Activated effector memory CD4-positive, alpha-beta T cell treated with Interleukin-2 at 50 U/mL for 16 hours (primary cell): ENCODE measurements at places on chromosomes 1 and 21.

DNA sequence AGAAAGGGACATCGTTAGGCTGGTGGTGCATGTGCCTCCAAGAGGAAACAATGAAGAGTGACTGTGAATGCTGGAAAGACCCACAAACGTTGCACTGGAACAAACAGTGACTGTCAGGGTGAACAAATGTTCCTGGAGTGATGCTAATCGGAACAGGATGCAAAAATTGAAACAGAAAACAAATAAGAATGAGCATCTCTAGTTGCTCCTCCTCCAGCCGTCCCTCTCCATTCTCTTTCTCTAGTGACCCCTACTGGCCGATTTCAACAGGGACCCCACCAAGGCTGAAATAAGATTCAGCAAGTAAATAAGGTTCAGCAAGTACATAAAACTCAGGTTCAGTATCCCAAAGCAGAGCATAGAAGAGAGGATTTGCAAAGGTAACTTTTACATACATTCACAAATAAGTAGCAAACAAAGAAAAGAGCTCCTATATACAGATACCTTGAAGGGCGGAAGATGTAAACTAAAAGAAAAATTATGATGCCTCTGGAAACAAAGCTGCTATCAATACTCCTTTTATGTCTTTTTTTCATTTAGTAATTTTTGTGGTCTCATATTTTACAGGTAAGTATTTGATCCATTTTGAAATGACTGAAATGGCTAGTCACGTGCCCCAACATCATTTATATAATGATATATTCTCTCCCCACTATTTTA lies 836.1 kb upstream of the ADAMTS5 start:
- DNase-seq, result no peak

DNA sequence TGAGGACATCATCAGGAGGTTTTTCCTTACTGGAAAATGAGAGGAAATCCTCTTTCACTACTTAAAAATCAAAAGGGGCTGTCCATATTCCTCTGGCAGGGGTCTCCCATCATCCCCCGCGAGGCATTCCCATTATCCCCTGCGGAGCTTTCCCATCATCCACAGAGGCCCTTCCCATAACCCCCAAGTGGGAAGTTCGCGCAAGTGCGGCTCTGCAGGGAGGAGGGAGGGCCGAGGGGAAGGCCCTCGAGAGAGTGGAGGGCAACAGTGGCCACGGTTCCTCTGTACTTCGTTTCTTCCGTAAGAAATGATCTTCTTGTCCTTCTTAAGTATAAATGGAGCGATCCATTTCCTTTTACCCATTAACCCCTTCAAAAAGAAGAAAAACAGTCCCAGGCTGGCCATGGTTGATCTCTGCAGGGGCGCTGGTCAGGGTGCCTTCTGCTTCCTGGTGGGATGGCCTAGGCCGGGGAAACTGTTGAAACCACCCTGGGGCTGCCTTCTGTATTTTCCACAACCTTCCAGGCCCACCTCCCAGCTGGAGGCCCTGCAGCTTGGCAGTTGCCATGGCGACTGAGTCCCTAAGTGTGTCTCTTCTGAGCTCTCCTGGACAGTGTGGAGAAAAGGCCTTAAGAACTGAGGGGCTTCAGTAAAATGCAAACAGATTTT lies 3.6 kb upstream of the RSPH1 start:
- no peak for DNase-seq

DNA sequence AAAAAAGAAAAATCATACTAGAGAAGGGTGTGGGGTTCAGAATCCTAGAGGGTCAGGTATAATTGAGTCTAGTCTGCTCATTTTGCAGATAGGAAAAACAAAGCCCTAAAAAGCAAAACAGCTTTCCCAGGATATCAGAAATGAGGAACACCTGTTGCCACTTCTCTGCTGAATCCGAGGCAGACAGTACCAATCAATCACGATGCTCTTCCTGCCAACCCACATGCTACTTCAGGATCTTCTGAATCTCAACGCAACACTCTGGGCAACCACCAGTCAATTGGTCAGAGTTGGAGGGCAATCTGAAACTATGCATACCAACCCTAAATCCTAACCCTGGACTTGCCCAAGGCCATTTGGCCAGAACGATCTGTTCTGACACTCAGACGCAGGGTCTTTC lies 128.3 kb downstream of the EPHB2 start:
- no peak for DNase-seq

- no peak for DNase-seq
These were observed 18.0 kb upstream of the TRIM17 start for GRCh38 chr1:228434689-228435088.

DNA sequence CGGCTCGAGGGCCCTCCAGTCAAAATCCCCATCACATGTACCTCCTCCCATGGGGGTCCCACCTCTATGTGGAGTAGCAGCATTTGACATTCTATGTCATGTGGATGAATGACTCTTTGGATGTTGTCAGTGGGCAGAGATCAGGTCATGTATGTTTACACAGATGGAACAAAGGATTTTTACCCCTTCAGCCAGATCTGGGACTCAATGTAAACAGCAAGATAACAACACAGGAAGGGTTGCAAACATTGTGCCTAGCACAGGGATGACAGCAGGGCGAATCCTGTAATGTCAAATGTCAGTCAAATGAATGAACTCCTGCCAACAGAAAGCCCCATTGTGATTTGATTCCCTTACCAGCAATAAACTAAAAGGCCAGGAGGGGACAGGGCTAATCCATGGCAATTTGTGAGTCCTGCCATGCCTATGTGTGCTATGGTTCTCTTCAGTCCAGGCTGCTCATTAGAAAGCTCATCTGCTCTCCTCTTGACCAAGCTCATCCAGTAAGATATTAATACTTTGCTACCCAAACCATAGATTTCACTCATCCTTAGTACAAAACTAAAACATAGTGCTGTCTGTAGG lies 60.3 kb downstream of the PGBD5 start:
- DNase-seq, result no peak

GRCh38 chr1:168708698-168709404 lies 20.2 kb downstream of the DPT start:
- no peak for DNase-seq

DNA sequence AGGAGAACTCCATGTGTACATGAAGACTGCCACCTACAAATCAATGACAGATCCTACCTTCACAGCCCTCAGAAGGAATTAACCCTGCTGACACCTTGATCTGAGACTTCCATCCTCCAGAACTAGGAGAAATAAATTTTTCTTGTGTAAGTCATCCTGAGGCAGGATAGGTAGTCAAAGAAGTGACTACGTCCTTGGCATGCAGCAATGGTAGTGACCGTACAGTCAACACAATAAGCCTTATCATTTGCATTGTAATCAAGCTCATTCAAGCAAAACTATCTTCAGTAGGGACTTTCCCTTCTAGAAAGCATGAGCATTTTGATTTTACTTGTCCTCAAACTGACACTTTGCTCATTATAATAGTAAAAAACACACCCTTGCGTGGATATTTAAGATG lies 64.0 kb upstream of the KCNK1 start:
- no peak for DNase-seq

GRCh38 chr1:154871374-154871773 lies 1.3 kb upstream of the KCNN3 start:
- no peak for DNase-seq

DNA sequence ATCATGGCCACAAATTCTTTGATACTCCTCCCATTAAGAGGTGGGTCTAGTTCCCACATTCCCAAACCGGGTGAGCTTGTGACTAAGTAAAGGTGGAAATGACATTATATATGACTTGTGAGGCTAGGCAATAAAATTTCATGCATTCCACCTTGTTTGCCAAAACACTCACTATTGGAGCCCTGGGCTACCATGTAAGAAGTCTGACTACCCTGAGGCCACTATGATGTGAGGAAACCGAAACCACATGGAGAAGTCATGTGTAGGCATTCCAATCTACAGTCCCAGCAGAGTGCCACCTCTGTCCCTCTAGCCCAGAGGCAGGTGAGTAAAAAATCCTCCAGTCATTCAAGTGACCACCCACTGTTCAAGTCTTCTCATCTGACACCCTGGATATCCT lies 17.9 kb upstream of the SMG7 start:
- no peak for DNase-seq
